ENCODE measurements at places on chromosomes 7 and 10. TPM values are rescaled to one million over a fixed set of nuclear protein-coding genes. Genes with fewer than 3 reads are reported as not detected.

GRCh38 chr10:62045765-62046521 lies 144.4 kb downstream of the ARID5B start:
- H3K27me3 ChIP-seq = no peaks in the 10 kb centered on the region
- H3K36me3 ChIP-seq = peaks cover 1% of the 10 kb centered on the region
- H3K4me1 ChIP-seq = peaks cover 98% of the 10 kb centered on the region
- H3K4me3 ChIP-seq = no peak overlapping the region
- H3K27ac ChIP-seq = peak overlapping the region; percentile 92

- no peaks in the 10 kb centered on the region for H3K4me1 ChIP-seq
- DNase-seq = no peak
- H3K4me3 ChIP-seq = no peak overlapping the region
Measured at GRCh38 chr10:46528675-46529615, 27.5 kb downstream of the GPRIN2 start.

- H3K27ac ChIP-seq = no peak overlapping the region
- no peaks in the 10 kb centered on the region for H3K27me3 ChIP-seq
- no peaks in the 10 kb centered on the region for H3K4me1 ChIP-seq
- H3K36me3 ChIP-seq = peaks cover 10% of the 10 kb centered on the region
Measured at GRCh38 chr10:58217612-58218011, 50.1 kb downstream of the IPMK start.

DNA sequence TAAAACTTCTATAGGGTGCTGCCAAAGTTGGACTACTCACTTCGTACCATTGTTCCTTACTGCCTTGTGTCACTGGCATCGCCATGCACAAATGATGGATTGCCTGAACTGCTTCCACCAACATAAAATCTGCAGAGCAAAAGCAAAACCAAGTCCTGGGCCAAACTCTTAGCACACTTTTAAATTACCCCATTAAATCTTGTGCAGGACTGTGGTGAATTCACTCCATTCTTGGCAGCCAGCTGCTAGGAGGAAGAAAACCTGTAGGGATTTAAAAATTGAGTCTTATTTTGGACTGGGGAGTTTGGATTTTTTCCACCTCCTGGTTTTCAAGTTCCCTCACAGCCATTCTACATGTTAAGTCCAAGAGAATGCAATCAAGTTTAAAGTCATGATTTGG lies 646.9 kb downstream of the SORCS3 start:
- DNase-seq = no peak
- no peaks in the 10 kb centered on the region for H3K36me3 ChIP-seq
- H3K4me3 ChIP-seq = no peak overlapping the region
- no peak overlapping the region for H3K27ac ChIP-seq

GRCh38 chr10:79082631-79083596 lies 14.1 kb downstream of the ZMIZ1 start:
- no peak for DNase-seq
- H3K27me3 ChIP-seq = no peaks in the 10 kb centered on the region
- H3K4me1 ChIP-seq = peaks cover 41% of the 10 kb centered on the region
- H3K27ac ChIP-seq = no peak overlapping the region
- H3K36me3 ChIP-seq = no peaks in the 10 kb centered on the region

DNA sequence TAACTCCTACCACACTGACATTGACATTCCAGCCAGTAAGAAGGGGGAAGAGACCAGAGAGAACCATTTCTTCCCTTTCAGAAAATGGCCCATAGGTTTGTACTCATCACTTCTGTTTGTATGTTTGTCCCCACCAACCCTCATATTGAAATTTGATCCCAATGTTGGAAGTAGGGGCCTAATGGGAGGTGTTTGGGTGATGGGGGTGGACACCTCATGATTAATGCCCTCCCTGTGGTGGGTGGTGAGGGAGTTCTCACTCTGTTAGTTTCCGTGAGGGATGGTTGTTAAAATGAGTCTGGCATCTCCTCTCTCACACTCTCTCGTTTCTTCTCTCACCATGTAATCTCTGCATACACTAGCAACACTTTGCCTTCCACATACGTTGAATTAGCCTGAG lies 21.4 kb downstream of the CADPS2 start:
- no peaks in the 10 kb centered on the region for H3K4me1 ChIP-seq
- H3K4me3 ChIP-seq = no peak overlapping the region
- H3K27ac ChIP-seq = no peak overlapping the region

Gene NXPH1
- total RNA-seq = not detected

Gene ZNF727
- total RNA-seq = 0.83 TPM

Gene ZNF365
- 0.17 TPM for total RNA-seq

GRCh38 chr7:69847921-69848612 lies 249.8 kb downstream of the AUTS2 start:
- H3K27ac ChIP-seq = no peak overlapping the region
- H3K4me3 ChIP-seq = no peak overlapping the region
- no peaks in the 10 kb centered on the region for H3K36me3 ChIP-seq
- DNase-seq = no peak
- no peaks in the 10 kb centered on the region for H3K27me3 ChIP-seq

DNA sequence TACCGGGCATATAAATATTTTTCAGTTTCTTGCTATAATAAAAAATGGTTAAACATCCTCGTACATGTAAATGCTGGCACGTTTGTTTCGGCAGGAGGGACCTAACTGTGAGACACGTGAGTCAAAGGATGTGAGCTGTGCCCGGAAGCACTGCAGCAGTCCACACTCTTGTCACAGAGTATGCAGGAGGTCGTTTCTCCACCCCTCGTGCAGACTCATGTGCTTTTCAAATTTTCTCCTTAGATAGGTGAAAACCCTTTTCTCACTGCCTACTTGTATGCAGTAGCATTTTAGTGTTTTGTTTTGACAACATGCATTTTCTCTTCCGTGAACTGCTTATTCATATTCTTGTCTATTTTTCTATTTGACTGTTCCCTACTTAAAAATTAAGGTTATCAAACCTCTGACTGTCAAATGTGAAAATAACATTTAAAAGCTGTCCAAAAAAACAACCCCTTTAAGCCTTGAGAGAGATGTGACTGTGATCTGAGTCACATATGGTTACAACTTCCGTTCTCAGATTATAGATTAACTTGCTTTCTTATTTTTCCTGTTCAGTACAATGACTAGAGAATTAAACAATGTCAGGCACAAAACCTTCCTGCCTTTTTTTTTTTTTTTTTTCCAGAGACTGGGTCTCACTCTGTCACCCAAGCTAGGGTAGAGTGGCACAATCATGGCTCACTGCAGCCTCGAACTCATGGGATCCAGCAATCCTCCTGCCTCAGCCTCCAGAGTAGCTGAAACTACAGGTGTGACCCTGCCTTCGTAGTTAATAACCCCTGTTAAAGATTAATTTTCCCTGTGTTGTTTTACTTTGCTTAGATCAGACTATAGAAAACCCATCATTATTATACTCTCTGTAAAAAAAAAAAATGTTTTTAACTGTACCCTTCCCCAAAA lies 45.1 kb downstream of the DPY19L1 start:
- no peaks in the 10 kb centered on the region for H3K27me3 ChIP-seq
- H3K4me1 ChIP-seq = no peaks in the 10 kb centered on the region
- no peak overlapping the region for H3K27ac ChIP-seq
- DNase-seq = no peak

Gene PLXNA4
- not detected for total RNA-seq

- H3K4me1 ChIP-seq = peaks cover 5% of the 10 kb centered on the region
- H3K27me3 ChIP-seq = no peaks in the 10 kb centered on the region
- H3K4me3 ChIP-seq = no peak overlapping the region
- no peak for DNase-seq
- H3K36me3 ChIP-seq = peaks cover 7% of the 10 kb centered on the region
- no peak overlapping the region for H3K27ac ChIP-seq
Measured at GRCh38 chr10:70820976-70821750, 5.4 kb downstream of the SGPL1 start.

Gene H2BK1
- total RNA-seq = 3.1 TPM

Gene SMO
- total RNA-seq = 0.39 TPM

- no peaks in the 10 kb centered on the region for H3K27me3 ChIP-seq
- no peak for DNase-seq
- H3K27ac ChIP-seq = no peak overlapping the region
- no peaks in the 10 kb centered on the region for H3K36me3 ChIP-seq
- H3K4me3 ChIP-seq = no peak overlapping the region
Measured at GRCh38 chr10:65570143-65571010, 1355.5 kb upstream of the LRRTM3 start.

DNA sequence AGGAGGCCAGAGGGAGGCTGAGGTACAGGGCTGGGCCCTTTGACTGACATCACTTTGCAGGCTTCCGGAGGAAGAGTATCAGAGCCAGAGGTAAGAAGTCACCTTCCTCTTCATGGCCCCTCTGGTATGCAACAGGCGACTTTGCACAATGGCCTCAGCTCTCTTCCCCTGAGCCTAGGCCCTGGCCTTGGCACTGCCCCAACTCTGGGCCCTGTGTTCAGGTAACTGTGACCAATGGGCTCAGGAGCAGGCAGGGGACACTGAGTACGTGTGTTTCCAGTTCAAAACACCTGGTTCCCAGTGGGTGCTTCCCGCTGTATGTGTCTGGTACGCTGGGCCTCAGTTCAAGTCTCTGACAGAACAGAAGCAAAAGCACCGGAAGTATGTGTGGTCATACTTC lies 12.1 kb upstream of the PAX2 start:
- no peak overlapping the region for H3K27ac ChIP-seq
- H3K27me3 ChIP-seq = peaks cover 24% of the 10 kb centered on the region
- no peaks in the 10 kb centered on the region for H3K36me3 ChIP-seq
- H3K4me3 ChIP-seq = no peak overlapping the region
- peaks cover 42% of the 10 kb centered on the region for H3K4me1 ChIP-seq

Gene PLPP4
- total RNA-seq = not detected

Gene SLC16A12
- total RNA-seq = not detected

Gene OR13A1
- total RNA-seq = 2.3 TPM

Gene SPRN
- not detected for total RNA-seq

Gene HTR5A
- not detected for total RNA-seq

DNA sequence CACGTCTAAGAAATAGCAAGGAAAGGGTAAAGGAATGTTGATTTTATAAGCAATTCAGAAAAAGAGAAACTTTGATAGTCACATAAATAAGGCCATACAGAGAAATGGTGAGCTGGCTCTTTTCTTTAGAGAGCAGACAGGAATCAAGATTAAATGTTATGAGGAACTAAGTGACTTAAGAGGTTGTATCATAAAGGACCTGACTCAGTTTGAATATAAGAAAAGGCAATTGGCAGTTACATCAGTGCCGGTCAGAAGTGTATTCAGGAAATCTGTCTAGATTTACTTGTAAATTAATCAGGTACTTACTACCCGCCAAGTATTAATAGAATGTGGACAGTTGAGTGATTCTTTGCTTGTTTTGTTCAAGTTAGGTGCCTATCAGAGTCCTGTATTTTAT lies 2.1 kb downstream of the MRPL32 start:
- no peak overlapping the region for H3K4me3 ChIP-seq
- no peak overlapping the region for H3K27ac ChIP-seq
- no peak for DNase-seq
- H3K36me3 ChIP-seq = peaks cover 5% of the 10 kb centered on the region
- H3K27me3 ChIP-seq = no peaks in the 10 kb centered on the region
